Chondrocyte (in vitro differentiated cells): ENCODE measurements at places on chromosomes 3 and 15.
A peak's percentile ranks its signal among the peaks of the same experiment; 100 is the strongest.

GRCh38 chr3:188241883-188242282, 87.9 kb downstream of the LPP start:
- H3K4me3 ChIP-seq: no peak overlapping the region
- peaks cover 4% of the 10 kb centered on the region for H3K36me3 ChIP-seq
- peaks cover 86% of the 10 kb centered on the region for H3K4me1 ChIP-seq
- no peaks in the 10 kb centered on the region for H3K27me3 ChIP-seq
- DNase-seq: no peak

DNA sequence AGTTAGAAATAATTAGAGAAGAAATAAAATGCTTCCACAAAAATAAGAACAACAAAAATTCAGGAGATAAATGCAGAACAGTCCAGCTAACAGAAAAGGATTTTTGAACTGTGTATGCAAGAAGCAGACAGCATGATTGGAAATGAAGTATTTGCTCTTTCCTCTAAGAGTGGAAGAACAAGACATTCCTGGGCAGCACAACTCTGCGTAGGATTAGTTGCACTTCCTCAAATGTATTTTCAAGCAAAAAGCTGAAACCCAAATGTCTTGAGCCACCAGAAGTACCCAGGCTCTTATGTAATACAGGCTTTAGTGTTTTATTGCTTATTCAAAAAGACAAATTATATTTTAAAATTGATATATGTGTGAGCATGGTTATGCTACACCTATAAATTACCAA, 127.2 kb downstream of the ZBTB20 start:
- H3K4me1 ChIP-seq: peaks cover 4% of the 10 kb centered on the region
- DNase-seq: no peak
- no peak overlapping the region for H3K4me3 ChIP-seq
- no peaks in the 10 kb centered on the region for H3K27me3 ChIP-seq

- H3K4me3 ChIP-seq: no peak overlapping the region
- DNase-seq: no peak
- H3K27ac ChIP-seq: peak overlapping the region; percentile 59
- no peaks in the 10 kb centered on the region for H3K27me3 ChIP-seq
- peaks cover 12% of the 10 kb centered on the region for H3K4me1 ChIP-seq
These were observed 33.2 kb upstream of the RPP14 start for GRCh38 chr3:58272891-58273290.

DNA sequence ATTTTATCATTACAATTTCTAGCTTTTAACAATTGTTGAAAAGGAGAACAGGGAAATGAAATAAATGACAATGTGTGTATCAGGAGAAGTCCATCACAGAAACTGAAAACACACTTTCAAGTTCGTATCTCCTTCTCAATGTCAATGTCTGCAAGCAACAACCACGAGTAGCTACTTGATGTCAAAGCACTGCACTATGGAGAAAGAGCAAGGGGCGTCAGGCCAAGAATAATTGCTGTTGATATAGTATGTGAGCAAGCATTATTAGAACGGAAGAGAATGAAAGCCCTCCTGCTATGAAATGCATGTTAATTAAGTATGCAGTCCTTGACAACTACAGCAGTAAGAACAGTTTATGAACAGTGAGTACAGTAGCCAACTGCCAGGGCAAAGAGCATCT, 1250.1 kb downstream of the ZPLD1 start:
- H3K27me3 ChIP-seq: peaks cover 15% of the 10 kb centered on the region
- no peaks in the 10 kb centered on the region for H3K4me1 ChIP-seq
- DNase-seq: no peak
- no peaks in the 10 kb centered on the region for H3K36me3 ChIP-seq

DNA sequence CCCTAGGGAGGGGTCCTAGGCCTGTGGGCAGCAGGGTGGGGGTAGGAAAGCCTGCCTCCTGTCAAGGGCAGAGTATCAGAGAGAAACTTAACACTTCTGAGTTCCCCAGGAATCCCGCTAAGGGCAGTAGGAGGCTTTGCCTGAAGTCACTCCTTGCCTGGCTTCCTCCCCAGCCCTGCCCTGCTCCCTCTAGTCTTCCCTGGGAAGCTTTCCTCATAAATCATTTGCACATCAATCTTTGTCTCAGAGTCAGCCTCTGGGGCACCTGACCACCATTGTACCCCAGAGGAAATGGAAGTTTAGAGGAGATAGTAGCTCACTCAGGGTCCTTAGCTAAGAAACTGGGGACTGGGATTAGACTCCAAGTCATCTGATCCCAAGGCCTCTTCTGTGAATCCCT, 129.4 kb upstream of the TLE3 start:
- DNase-seq: no peak
- peaks cover 22% of the 10 kb centered on the region for H3K27me3 ChIP-seq
- H3K36me3 ChIP-seq: peaks cover 7% of the 10 kb centered on the region
- no peak overlapping the region for H3K27ac ChIP-seq
- H3K4me1 ChIP-seq: no peaks in the 10 kb centered on the region
- no peak overlapping the region for H3K4me3 ChIP-seq

DNA sequence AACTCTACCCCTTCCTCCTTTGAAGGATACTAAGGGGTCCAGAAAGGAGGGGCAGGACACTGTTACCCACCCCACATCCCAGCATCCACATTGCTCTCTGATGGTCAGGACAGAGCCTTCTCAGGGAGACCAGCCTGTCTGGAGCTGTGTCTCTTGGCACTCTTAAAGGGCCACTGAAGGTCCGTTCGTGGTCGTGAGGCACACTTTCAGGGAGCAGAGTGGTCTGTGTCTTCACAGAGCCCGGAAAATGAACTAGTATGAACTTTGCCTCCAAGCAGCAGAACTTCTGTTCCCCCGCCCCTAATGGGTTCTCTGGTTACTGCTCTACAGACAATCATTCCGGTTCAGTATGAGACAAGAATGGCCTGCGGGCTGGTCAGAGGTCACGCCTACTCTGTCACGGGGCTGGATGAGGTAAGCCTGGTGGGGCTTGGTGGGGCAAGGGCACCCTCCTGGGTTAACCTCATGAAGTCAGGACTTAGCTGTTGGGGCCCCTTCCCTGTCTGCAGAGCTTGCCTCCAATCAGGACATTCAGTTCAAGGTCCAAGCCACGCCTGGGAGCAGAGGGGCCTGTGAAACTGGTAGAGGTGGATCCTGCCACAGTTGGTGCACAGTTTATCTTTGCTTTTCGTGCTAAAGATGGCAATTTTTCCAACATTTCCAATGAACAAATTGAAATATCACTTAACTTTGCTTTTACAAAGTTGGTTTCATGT, 33.2 kb downstream of the CAPN3 start:
- no peaks in the 10 kb centered on the region for H3K36me3 ChIP-seq
- H3K4me1 ChIP-seq: no peaks in the 10 kb centered on the region
- DNase-seq: no peak
- no peaks in the 10 kb centered on the region for H3K27me3 ChIP-seq
- no peak overlapping the region for H3K27ac ChIP-seq
- H3K4me3 ChIP-seq: no peak overlapping the region

GRCh38 chr3:165544432-165544831, 292.8 kb downstream of the BCHE start:
- no peaks in the 10 kb centered on the region for H3K4me1 ChIP-seq
- DNase-seq: no peak
- no peak overlapping the region for H3K27ac ChIP-seq
- H3K36me3 ChIP-seq: no peaks in the 10 kb centered on the region
- H3K27me3 ChIP-seq: peaks cover 9% of the 10 kb centered on the region

GRCh38 chr3:187314176-187314575, 22.6 kb upstream of the MASP1 start:
- H3K36me3 ChIP-seq: peaks cover 7% of the 10 kb centered on the region
- H3K4me1 ChIP-seq: peaks cover 6% of the 10 kb centered on the region
- no peak overlapping the region for H3K27ac ChIP-seq
- no peak overlapping the region for H3K4me3 ChIP-seq

- H3K27me3 ChIP-seq: no peaks in the 10 kb centered on the region
- H3K4me1 ChIP-seq: peaks cover 34% of the 10 kb centered on the region
- peak within 1 kb of the TSS; percentile 93 for H3K4me3 ChIP-seq
- peaks cover 2% of the 10 kb centered on the region for H3K36me3 ChIP-seq
- peak; percentile 92 for DNase-seq
These were observed at the start of gene CPOX for GRCh38 chr3:98593046-98593936. Gene CPOX (minus strand): TSS chr3:98593611. CDS start chr3:98593504, 107 bp downstream.

DNA sequence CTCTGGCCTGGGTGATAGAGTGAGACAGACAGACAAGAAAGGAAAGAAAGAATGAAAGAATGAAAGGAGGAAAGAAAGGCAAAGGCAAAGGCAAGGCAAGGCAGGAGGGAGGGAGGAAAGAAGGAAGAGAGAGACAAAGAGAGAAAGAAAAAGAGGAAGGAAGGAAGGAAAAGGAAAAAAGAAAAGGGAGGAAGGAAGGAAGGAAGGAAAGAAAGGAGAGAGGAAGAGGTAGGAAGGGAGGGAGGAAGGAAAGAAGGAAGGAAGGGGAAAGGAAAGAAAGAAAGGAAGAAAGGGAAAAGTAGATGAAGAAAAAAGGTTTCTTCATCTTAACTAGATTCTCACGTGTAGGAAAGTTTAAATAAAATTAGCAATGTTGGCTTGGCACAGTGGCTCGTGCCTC, 142.2 kb downstream of the GREM1 start:
- DNase-seq: no peak
- H3K27me3 ChIP-seq: no peaks in the 10 kb centered on the region
- peaks cover 2% of the 10 kb centered on the region for H3K36me3 ChIP-seq
- H3K4me1 ChIP-seq: peaks cover 85% of the 10 kb centered on the region
- peak overlapping the region; percentile 86 for H3K27ac ChIP-seq

GRCh38 chr3:22729212-22729611, 473.9 kb upstream of the UBE2E2 start:
- H3K4me3 ChIP-seq: no peak overlapping the region
- peaks cover 9% of the 10 kb centered on the region for H3K27me3 ChIP-seq
- H3K36me3 ChIP-seq: no peaks in the 10 kb centered on the region

DNA sequence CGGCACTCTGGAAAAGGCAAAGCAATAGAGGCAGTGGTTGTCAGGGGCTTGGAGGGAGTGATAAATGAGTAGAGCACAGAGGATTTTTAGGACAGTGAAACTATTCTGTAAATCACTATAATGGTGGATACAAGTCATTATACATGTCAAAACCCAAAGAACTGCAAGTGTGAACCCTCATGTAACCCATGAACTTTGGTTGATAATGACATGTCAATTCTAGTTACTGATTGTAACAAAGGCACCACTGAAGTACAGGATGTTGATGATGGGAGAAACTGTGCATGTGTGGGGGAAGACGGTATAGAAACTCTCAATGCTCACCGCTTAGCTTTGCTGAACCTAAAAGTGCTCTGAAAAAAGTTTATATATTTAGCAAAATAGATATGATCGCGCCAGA, 36.0 kb downstream of the BTLA start:
- no peak for DNase-seq
- no peak overlapping the region for H3K4me3 ChIP-seq
- H3K27me3 ChIP-seq: no peaks in the 10 kb centered on the region
- peaks cover 14% of the 10 kb centered on the region for H3K4me1 ChIP-seq
- H3K27ac ChIP-seq: no peak overlapping the region
- no peaks in the 10 kb centered on the region for H3K36me3 ChIP-seq

- H3K27ac ChIP-seq: no peak overlapping the region
- no peaks in the 10 kb centered on the region for H3K27me3 ChIP-seq
- H3K4me1 ChIP-seq: no peaks in the 10 kb centered on the region
- no peaks in the 10 kb centered on the region for H3K36me3 ChIP-seq
These were observed 177.1 kb downstream of the NSMCE3 start for GRCh38 chr15:29092376-29093064.

DNA sequence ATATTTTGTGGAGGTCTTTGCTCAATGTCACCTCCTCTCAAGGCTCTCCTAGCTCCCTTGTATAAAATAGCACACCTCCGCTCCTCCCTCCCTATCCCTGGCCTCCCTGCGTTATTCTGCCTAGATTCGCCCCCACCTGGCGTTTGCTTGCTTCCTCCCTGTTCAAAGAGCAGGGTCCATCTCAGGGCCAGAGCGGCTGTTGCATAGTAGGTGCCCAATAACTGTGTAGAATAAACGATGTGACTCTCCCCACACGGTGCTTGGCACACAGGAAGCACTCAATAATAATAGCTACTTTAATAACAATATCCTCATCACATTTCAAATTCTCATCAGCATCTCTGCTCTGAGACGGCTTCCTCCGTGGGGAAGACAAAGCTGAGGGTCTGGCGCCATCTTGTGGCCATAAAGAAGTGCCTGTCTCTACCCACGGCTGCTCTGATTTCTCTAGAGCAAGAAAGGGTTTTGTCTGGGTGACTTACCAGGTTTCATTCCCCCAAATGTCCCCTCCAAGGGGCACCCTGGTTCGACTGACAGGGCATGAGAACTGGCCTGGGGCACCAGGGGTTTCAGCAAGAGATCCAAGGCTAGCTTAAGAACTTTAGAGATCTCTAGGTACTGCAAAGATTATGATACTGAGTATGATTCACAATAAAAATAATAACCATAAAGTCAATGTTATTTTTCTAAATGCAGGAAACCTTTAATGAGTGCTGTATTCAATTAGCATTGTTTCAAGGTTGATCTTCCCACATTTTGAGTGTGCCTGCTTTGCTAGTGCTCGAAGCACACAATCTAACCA, 16.1 kb downstream of the CD276 start:
- peaks cover 18% of the 10 kb centered on the region for H3K36me3 ChIP-seq
- peak overlapping the region; percentile 58 for H3K27ac ChIP-seq
- peaks cover 46% of the 10 kb centered on the region for H3K4me1 ChIP-seq
- no peaks in the 10 kb centered on the region for H3K27me3 ChIP-seq

- no peak overlapping the region for H3K4me3 ChIP-seq
- peak; percentile 63 for DNase-seq
- H3K27me3 ChIP-seq: peaks cover 4% of the 10 kb centered on the region
- H3K4me1 ChIP-seq: no peaks in the 10 kb centered on the region
These were observed 135.8 kb downstream of the NSMCE3 start for GRCh38 chr15:29133791-29134190.

- no peaks in the 10 kb centered on the region for H3K27me3 ChIP-seq
- no peak for DNase-seq
- no peak overlapping the region for H3K4me3 ChIP-seq
- no peaks in the 10 kb centered on the region for H3K4me1 ChIP-seq
- H3K36me3 ChIP-seq: peaks cover 27% of the 10 kb centered on the region
- no peak overlapping the region for H3K27ac ChIP-seq
These were observed 29.7 kb downstream of the PLXND1 start for GRCh38 chr3:129576514-129577352.

DNA sequence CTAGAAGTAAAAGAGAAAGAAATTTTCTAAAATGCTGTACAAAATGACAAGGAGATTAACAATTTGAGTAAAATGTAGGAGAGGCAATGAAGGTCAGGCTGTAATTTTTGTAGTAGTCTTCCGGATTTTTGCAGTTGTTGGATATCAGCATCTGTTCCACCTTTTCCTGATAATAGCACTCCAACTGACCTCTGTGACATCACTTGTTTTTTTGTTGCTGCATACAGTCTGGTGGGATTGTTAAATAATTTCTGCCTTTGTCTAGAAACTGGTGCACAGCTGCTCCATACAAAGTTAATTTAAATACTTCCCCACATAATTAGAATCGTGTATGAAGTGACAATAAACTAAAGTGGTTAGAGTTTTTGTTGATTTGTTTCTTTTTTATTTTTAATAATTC, 731.4 kb downstream of the PLOD2 start:
- H3K4me1 ChIP-seq: no peaks in the 10 kb centered on the region
- no peak overlapping the region for H3K4me3 ChIP-seq
- no peaks in the 10 kb centered on the region for H3K27me3 ChIP-seq
- H3K36me3 ChIP-seq: no peaks in the 10 kb centered on the region
- H3K27ac ChIP-seq: no peak overlapping the region

GRCh38 chr3:168847291-168847883, 751.7 kb upstream of the GOLIM4 start:
- peaks cover 1% of the 10 kb centered on the region for H3K36me3 ChIP-seq
- H3K27ac ChIP-seq: no peak overlapping the region
- DNase-seq: no peak
- peaks cover 9% of the 10 kb centered on the region for H3K4me1 ChIP-seq

GRCh38 chr15:100330221-100330620, 11.6 kb downstream of the ADAMTS17 start:
- peak; percentile 43 for DNase-seq
- peaks cover 1% of the 10 kb centered on the region for H3K36me3 ChIP-seq
- H3K27me3 ChIP-seq: peaks cover 2% of the 10 kb centered on the region

GRCh38 chr3:161072211-161072621, 32.9 kb downstream of the B3GALNT1 start:
- H3K4me3 ChIP-seq: no peak overlapping the region
- DNase-seq: no peak
- peaks cover 35% of the 10 kb centered on the region for H3K4me1 ChIP-seq
- H3K27me3 ChIP-seq: no peaks in the 10 kb centered on the region
- no peak overlapping the region for H3K27ac ChIP-seq
